ENCODE measurements at places on chromosomes 2 and 18. TPM values are rescaled to one million over a fixed set of nuclear protein-coding genes. Genes with fewer than 3 reads are reported as not detected.

GRCh38 chr2:230961091-230961491 is 34.8 kb upstream of the SPATA3 start:
- DNase-seq, result no peak
- H3K27ac ChIP-seq, result no peak overlapping the region
- no peaks in the 10 kb centered on the region for H3K27me3 ChIP-seq

- H3K4me1 ChIP-seq, result no peaks in the 10 kb centered on the region
- H3K36me3 ChIP-seq, result no peaks in the 10 kb centered on the region
- H3K4me3 ChIP-seq, result peak overlapping the region; percentile 40
Observed at GRCh38 chr18:25350489-25351251, 1.3 kb downstream of the ZNF521 start.

DNA sequence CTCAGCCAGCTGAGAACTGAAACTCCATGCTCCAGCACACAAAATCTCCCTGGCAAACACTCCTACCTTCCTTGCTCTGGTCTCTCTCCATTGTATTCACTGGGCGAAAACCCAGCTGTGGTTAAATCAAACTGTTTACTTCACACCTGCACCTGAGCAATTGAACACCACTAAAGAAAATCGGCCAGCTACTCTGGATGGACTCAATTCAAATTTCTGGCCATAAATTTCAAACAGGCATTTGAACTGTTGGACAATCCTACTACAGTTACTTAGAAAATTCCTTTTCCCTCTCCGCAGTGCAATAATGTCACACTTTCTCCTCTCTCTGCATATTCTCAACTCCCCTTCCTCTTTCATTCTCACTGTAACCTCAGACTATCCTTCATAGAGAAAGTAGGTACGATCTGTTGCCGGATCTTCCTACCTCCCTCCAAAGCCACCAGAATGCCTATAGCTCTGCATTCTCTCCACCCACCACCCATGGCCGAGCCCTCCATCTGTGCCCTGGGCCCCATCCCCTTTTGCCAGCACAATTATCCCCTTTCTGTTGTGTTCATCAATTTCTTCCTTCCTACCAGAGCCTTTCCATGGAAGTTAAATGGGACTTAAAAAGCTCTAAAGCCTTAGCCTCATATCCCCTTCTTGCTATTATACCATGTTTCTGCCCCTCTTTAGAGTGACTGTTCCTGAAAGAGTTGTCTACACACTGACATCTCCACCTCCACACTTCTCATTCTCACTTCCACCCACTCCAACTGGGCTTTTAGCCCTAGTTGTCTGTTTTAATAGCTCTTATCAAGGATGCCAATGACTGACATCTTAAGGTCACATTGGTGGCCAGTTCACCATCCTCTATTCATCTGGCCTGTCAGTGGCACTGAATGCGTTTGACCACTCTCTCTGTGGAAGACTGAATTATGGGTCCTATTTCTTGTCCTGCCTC is 127.5 kb upstream of the SLC1A4 start:
- no peaks in the 10 kb centered on the region for H3K27me3 ChIP-seq
- no peaks in the 10 kb centered on the region for H3K36me3 ChIP-seq
- H3K27ac ChIP-seq, result no peak overlapping the region

The CDH19 gene
- 3.0 TPM for polyA plus RNA-seq

- H3K4me1 ChIP-seq, result no peaks in the 10 kb centered on the region
- no peak for DNase-seq
- H3K27me3 ChIP-seq, result no peaks in the 10 kb centered on the region
- H3K27ac ChIP-seq, result no peak overlapping the region
- H3K4me3 ChIP-seq, result no peak overlapping the region
Observed at GRCh38 chr2:215299337-215299859, 12.5 kb upstream of the ATIC start.

DNA sequence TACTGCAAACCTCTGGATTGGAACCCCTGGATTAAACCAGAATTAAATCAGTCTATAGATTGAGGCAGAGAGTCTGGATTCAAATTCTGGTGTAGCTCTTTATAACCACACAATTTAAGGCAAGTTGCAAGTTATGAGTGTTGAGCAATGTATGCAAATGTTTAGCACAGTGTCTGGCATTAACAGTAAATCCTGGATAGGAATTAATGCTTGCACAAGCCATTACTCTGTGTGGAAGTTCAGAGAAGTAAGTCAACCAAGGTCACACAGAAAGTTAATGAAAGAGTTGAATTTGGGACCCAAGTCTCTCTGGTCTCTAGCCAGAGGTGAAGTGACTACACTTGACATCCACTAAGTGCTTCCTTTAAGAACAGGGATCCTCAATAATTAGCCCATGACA is 2.0 kb upstream of the MARCO start:
- DNase-seq, result no peak
- no peaks in the 10 kb centered on the region for H3K36me3 ChIP-seq
- no peak overlapping the region for H3K27ac ChIP-seq
- H3K4me3 ChIP-seq, result no peak overlapping the region
- H3K4me1 ChIP-seq, result no peaks in the 10 kb centered on the region
- no peaks in the 10 kb centered on the region for H3K27me3 ChIP-seq

DNA sequence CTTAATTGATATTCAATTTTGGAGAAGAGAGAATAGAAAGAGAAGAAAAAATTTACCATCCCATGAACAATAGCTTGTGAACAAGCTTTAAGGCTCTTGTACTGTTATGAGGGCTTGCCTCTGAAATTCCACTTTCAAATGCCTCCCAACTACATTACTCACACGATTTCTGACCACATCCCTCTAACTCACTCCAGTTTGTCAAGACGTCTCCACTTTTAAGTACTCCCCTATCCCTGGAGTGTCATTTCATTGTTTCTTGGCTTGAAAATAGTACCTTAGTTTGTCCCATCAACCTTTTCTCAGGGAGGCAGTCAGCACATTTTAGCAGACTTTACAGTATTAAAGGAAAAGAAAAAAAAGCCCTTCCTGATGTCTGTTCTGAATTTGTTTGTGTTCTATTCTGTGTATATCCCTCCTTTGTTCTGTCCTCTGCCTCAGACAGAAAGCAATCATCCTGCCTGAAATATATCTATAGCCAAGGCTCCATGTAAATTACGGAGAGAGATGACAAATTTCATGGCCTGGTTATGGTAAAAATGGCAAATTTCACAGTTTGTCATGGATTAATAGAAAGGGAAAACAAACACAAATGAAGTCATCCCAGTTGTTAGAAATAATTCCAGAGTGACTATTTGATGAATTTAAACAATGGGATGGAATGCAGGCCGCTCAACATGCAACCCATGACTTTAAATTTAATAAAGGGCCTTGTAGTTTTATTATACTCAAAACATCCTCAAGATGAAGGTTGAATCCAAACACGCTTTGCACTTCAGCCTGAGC is 228.8 kb downstream of the ETAA1 start:
- no peak for DNase-seq
- no peak overlapping the region for H3K4me3 ChIP-seq
- no peaks in the 10 kb centered on the region for H3K27me3 ChIP-seq
- no peaks in the 10 kb centered on the region for H3K36me3 ChIP-seq
- H3K27ac ChIP-seq, result no peak overlapping the region

GRCh38 chr18:23313379-23313778 is 139.7 kb upstream of the RIOK3 start:
- no peak overlapping the region for H3K27ac ChIP-seq
- no peak overlapping the region for H3K4me3 ChIP-seq
- H3K36me3 ChIP-seq, result no peaks in the 10 kb centered on the region
- no peaks in the 10 kb centered on the region for H3K27me3 ChIP-seq

The KIF3C gene
- 6.3 TPM for polyA plus RNA-seq

The RGPD5 gene
- 6.4 TPM for polyA plus RNA-seq

DNA sequence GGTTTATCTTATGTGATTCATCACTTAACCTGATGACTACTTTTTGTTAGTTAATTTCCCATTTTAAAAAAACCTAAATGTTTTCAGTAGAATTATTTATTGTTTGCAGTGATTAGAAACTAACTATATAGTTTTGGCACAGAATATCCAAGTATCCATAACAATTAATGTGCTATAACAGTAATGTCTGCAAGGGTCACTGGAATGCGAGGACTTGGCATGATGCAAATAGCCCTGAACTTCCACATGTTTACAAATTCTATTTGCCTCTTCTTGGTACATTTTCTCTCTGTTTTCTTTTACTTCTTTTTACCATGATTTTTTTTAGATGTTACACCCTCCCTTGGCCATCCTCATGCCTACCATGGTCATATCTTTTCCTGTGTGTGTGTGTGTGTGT is 49.3 kb upstream of the GALNT3 start:
- no peaks in the 10 kb centered on the region for H3K27me3 ChIP-seq
- no peaks in the 10 kb centered on the region for H3K36me3 ChIP-seq
- H3K4me1 ChIP-seq, result no peaks in the 10 kb centered on the region
- no peak for DNase-seq
- H3K4me3 ChIP-seq, result no peak overlapping the region

DNA sequence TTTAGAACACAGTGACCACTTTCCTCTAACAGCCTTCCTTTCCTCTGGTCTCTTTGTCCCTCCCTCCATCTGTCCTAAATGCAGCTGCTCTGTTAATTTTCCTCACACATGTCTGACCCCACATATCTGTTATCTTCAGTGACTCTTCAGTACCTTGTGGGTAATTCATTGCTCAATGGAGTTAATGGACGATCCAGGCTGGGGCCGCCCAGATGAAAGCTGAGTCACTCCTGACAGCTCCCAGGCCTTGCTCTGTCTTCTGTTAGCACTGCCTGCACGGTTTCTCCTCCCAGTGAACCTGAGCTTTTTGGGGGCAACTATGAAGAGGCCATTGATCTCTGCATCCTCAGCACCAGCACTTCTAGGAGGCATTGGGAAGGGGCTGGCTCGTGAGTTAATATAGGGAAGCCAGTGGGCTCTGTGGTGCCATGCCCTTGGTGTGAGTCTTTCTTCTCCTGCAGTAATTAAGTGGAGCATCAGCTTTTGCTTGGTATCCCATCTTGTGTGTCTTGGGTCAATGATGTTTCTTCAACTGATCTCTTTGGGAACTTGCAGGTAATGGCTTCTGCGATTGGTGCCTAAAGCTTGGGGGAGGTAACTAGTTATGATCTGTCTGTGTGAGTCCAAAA is 67.3 kb downstream of the SNORC start:
- DNase-seq, result peak; percentile 63
- H3K27me3 ChIP-seq, result no peaks in the 10 kb centered on the region
- H3K4me3 ChIP-seq, result no peak overlapping the region
- H3K4me1 ChIP-seq, result no peaks in the 10 kb centered on the region
- H3K27ac ChIP-seq, result no peak overlapping the region

DNA sequence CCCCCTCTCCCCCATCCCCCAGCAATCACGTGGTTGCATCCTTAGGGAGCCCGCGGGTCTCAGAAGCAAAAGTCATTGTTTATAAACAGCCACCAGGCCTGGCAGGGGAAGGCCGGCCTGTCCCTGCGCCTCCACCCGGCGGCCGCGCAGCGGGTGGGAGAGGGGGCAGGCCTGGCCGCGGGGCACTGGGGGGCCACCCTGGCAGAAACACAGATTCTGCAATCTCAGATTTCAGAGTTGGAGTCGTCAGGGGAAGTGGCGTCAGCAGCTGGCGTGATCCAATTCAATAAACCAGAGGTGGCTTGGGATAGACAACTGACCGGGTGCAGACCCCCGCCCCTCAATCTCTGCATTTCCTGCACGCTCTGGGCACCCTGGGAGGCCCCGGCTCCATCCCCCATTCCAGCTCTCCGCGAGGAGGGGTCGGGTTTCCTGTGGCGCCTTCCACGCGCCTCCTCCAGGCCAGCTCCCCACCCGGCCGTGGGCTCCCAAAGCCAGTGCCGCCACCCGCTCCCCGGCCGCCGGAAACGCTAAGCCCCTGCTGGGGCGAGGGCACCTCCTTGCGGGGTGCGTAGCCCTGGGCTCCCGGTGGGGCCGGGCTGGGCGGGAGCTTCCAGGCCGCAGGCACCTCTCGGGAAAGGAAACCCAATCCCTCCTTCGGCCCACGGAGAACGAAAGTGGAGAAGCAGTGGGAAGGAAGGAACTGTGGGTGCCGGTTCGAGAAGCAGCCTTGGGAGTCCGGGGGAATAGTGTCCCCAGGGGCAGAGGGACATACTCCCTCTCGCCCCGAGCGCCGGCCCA is 1.1 kb downstream of the BIN1 start:
- peak overlapping the region; percentile 69 for H3K4me3 ChIP-seq
- no peaks in the 10 kb centered on the region for H3K36me3 ChIP-seq
- DNase-seq, result peak; percentile 47
- H3K27ac ChIP-seq, result peak overlapping the region; percentile 68

GRCh38 chr2:200382874-200383273 is 76.4 kb downstream of the SPATS2L start:
- no peak overlapping the region for H3K27ac ChIP-seq
- DNase-seq, result no peak
- peaks cover 42% of the 10 kb centered on the region for H3K4me1 ChIP-seq
- no peak overlapping the region for H3K4me3 ChIP-seq
- no peaks in the 10 kb centered on the region for H3K27me3 ChIP-seq
